ENCODE measurements at places on chromosomes 6 and 20.

- DNase-seq = no peak
Measured at GRCh38 chr20:51810155-51811041, 8.1 kb upstream of the SALL4 start.

DNA sequence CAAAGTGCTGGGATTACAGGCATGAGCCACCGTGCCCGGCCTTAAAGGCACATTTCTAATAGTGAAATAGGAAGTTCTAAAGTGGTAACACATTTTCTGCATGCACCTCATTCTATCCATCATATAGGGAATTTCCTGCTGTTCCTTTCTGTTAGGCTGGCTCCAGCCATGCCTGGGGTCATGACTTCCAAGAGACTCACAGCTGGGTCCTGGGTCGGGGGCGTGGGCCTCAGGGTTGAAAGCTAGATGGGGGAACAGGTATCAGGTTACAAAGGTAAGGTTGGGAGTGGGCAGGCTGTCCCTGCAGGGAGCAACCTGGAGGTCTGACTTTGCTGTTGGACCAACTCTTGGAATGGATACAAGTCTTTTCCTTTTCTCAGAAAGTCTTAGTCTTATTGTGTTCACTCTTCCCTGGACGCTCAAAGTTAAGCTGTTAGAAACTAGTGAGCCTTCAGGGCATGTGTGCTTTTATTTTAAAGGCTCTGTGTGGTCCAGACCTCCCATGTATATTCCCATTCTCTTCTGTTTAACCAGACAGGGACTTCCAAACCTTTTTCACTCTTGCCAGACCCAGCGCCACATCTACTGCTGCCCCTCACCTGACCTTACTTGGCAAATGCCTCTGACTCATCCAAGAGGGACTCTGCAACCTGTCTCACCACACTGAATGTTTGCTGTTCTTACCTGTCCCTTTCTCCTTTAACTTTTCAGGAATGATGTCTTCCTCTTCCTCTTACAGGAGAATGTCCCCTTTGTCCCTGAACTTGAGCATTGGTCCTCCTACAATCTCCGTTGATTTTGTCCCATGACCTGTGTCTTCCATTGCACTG lies 64.4 kb downstream of the TMEM170B start:
- DNase-seq = no peak

DNA sequence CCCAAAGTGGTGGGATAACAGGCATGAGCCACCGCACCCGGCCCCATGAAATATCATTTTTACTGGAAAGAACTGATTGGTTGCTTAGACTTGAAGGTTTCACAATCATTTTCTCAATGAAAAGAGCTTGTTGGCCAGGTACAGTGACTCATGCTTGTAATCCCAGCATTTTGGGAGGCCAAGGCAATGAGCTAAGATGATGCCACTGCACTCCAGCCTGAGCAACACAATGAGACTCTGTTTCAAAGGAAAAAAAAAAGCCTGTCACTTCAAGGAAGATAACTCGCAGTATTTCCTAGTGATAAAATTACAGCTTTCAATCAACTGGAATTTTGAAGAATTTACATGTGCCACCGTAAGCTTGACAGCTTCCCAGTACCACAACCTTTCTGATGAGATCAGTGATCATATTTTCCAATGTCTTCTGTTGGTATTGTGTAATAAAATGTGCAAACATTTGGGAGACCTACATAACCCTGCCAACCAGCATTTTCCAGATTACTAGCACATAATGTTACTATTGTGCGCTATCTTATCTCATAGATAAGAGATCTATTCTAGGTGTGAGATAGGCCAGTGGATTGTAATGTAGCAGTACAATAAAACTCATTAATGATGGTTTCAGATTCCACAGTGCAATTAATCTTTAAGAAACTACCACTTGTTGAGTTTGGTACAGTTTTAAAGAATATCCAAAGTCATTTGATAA lies 7.2 kb downstream of the PNLDC1 start:
- DNase-seq = no peak

GRCh38 chr20:15564981-15565380 lies 1008.3 kb downstream of the KIF16B start:
- no peak for DNase-seq

- no peak for DNase-seq
Measured at GRCh38 chr20:6595704-6596103, 171.8 kb upstream of the BMP2 start.

- DNase-seq = no peak
Measured at GRCh38 chr6:144171406-144171805, 21.1 kb downstream of the STX11 start.

DNA sequence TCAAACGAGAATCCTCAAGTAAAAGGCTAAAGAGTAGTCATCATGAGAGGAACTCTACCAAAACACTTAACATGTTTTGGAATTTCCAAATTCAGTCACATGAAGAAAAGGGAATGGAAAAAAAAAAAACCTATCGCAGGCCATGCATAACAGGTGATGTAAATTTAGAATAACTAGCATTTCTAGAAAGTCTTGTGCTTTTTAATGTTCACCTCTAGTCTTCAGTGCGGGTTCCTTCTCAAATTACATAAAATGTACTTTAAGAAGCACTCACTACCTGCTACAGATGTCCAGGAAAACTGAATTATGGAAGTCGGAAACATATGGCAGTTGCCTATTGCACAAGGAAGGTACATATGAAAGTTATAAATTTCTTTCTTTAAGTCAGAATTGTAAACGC lies 6.1 kb upstream of the TBX18 start:
- no peak for DNase-seq

GRCh38 chr6:96716221-96716620 lies 121.1 kb downstream of the GPR63 start:
- no peak for DNase-seq

DNA sequence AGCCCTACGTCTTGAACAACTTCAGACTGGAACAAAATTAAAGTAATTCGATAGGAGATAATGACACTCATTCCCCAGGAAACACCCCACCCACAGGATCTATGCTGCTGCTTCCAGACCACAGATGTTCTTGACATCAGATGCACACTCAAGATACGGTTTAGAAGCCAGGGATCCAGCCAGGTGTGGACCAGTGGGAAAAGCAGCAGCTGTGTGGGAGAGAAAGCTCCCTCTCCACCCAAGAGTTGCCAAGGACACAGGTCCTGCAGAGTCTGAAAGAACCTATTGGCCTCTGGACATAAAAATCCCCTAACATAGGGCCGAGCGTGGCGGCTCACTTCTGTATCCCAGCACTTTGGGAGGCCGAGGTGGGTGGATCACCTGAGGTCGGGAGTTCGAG lies 91.7 kb upstream of the NFATC2 start:
- no peak for DNase-seq

- DNase-seq = no peak
Measured at GRCh38 chr20:59958123-59958522, at the start of gene CDH26. TSS of gene CDH26 (plus strand) at chr20:59958423. CDS start at chr20:59958727, 304 bp downstream.

DNA sequence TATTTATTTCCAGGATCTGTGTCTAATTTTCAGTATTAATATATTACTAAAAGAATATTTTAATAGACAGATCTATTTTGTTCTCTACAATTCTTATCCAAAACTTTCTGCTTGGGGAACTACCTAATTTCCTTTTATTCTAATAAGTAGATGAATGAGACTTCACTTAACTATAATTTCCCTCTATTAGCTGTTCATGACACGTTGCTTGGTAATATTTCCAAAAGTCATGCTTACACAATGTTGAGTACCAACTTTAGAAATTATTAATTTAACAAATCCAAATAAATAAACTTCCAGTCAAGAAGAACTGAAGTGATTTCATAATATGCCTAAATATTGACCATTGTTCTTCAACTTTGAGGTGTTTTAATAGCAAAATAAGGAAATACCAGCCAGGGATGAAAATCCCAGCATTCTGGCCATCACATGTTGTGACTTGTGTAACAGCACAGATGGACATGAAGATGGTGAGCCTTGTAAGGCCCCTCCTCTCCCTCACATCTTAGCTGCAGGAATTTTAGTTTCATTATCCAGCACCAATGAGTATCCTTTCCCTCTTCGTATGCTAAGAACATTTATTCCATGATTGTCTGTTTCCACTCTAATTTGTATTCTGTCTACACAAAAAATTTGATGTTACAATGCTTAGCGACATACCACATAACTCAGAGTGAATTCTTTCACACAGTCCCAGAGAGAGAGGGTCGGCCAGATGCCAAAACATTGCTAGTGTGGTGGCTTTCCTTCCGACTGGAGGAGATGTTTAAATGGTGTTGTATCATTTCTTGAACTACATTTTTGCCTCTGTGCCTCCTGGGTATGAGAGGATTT lies 137.5 kb downstream of the FOXA2 start:
- DNase-seq = no peak

DNA sequence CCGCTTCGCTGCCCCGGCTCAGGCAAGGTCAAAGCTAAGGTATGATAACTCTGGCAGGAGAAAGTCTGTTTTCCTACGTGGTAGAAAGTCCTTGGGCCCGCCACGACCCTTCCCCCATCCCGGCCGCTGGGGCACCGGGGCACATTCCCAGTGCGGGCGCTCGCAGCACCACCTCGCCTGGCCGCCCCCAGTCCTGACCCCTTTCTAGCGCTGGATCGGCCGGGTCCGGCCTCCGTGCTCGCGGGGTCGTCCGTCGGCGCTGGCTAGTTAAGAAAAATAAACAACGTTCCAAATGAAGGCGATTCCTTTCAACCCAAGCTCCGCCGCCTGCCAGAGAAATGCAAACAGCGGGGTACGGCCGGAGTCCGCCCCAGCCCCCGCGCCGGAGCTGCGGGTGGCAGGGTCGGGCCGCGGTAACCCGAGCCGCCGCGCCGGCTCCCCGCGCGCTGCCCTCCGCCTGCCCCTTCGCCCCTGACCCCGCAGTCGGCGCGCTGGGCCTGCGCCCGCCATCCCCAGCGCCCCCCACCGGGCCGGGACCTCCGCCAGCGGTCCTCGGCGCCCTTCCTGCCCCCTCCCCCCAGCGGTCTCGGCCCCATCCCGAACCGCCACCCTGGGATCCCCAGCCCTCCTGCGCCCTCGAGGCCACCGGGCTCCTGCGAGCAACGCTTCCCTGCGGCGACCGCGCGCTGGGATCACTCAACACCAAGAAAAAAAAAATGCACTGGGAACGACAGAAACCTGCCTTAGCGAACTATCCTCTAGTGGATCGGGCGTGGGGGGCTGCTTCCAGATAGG lies 37.6 kb downstream of the NCR2 start:
- DNase-seq = no peak

DNA sequence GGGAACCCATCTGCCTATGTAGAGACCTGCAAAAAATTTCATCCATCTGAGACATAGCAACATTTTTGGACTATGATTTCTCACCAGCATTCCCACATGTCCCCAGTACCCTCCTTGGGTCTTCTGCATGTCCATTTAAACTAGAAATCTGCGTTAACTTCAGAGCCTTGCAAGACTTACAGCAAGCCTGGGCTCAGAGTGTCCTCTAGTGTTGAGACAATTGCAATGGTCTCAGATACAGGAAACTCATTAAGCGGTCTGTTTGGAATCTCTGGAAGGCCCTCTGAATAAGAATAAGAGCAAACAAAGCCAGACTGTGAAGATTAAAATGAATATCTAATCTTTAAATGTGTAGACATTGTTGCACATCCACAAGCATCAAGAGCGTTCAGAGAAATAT lies 20.5 kb upstream of the PI3 start:
- DNase-seq = no peak

DNA sequence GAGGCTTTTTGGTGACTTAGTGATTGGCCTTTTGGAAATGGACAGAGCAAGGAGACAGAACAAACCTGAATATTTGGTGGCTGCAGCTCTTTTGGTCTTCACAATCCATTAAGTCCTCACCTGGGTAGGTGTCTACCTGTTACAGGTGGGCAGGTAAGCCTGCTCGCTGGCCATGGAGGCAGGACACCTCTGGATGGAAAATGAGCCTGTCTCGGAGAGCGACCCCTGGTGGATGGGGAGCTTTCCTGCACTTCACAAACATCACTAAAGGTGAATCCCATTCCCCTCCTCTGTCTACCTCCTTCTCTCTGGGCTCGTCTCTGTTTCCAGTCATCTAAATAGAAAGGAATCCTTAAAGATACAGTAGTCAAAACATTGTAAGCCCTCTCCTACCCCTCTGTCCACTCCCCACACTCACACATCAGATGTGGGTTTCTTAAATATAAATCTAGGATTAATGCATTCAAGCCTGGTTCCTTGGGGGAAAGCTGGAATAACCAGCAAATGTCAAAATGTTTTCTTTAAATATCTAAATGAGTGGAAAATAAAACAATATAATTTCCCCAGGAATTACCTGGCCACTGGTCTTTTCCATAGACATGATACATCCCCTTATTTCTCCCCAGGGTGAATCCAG lies 304.9 kb downstream of the CDH26 start:
- DNase-seq = no peak

- DNase-seq = no peak
Measured at GRCh38 chr6:55320696-55321086, 6.6 kb upstream of the GFRAL start.
